ENCODE measurements at places on chromosomes 12 and 14. TPM values are rescaled to one million over a fixed set of nuclear protein-coding genes. Genes with fewer than 3 reads are reported as not detected.

DHRS2 gene
- total RNA-seq, result not detected

GRCh38 chr12:9345171-9345570 is 137.0 kb upstream of the PZP start:
- no peak for DNase-seq

- DNase-seq, result no peak
These were observed 98.9 kb downstream of the RERG start for GRCh38 chr12:15122344-15122743.

AQP6 gene
- not detected for total RNA-seq

DNA sequence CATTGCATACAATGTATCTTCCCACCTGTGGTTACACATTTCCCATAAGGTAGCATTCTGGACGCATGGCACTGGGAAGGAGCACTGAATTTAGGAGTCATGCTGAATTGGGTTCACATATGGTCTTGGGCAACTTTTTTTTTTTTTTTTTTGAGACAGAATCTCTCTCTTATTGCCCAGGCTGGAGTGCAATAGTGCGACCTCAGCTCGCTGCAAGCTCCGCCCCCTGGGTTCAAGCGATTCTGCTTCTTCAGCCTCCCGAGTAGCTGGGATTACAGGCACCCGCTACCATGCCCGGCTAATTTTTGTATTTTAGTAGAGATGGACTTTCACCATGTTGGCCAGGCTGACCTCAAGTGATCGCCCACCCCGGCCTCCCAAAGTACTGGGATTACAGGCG is 13.3 kb downstream of the DIP2B start:
- DNase-seq, result no peak

DNA sequence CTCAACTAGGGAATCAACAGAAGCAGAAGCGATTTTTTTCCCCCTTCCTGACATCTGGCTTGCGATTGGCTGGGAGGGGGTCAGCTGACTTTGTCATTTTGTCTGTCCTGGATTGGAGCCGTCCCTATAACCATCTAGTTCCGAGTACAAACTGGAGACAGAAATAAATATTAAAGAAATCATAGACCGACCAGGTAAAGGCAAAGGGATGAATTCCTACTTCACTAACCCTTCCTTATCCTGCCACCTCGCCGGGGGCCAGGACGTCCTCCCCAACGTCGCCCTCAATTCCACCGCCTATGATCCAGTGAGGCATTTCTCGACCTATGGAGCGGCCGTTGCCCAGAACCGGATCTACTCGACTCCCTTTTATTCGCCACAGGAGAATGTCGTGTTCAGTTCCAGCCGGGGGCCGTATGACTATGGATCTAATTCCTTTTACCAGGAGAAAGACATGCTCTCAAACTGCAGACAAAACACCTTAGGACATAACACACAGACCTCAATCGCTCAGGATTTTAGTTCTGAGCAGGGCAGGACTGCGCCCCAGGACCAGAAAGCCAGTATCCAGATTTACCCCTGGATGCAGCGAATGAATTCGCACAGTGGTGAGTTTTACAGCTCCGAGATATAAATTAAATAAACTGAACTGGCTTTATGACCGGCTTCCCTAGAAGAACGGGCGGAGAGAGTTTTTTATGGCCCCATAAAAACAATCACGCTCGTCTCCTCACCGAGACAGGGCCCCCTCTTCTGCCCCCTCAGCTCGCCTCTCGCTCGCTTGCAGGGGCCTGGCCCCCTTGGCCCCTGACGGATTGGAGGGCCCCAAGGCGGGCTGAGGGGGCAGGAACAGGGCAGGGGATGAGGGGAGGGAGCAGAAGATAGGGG is at the start of gene HOXC6:
HOXC6 (plus strand) TSS at position 127 of the 888 bp plus-strand sequence; CDS start at position 209, 82 bp downstream.
- DNase-seq, result no peak

DNA sequence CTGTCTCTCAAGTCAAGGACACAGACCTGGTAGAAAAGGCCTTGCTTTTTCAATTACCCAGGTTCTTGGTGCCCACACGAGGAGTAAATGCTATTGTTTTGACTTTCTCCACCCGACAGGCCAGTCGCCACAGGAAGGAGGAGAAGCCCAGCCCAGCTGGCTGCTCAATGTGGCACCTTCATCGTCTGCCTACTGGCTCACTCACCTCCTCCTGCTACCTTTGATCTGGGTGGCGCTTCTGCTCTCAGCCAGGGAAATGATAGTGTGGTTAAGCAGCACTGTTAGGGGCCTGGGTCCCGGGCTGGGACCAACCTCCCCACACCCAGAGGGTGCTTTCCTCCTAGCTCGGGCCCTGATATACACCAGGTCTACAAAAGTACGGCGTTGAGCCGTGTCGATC is 75.0 kb upstream of the FZD10 start:
- DNase-seq, result no peak

GRCh38 chr12:51874000-51874399 is 13.9 kb upstream of the ANKRD33 start:
- DNase-seq, result no peak
